Activated CD8-positive, alpha-beta memory T cell treated with anti-CD3 and anti-CD28 coated beads, Interleukin-2, amount 10 ng/mL, durations not matched to agents 7 days and 5 days (primary cell): ENCODE measurements at places on chromosomes 3 and 15. TPM values are rescaled to one million over a fixed set of nuclear protein-coding genes. Genes with fewer than 3 reads are reported as not detected.

- DNase-seq = no peak
These were observed 26.0 kb downstream of the SORD start for GRCh38 chr15:45048794-45049631.

GRCh38 chr3:186772701-186773417 is 10.5 kb upstream of the EIF4A2 start:
- peak; percentile 88 for DNase-seq

SUCNR1 gene
- total RNA-seq = not detected

PFN2 gene
- total RNA-seq = 1.1 TPM

DNA sequence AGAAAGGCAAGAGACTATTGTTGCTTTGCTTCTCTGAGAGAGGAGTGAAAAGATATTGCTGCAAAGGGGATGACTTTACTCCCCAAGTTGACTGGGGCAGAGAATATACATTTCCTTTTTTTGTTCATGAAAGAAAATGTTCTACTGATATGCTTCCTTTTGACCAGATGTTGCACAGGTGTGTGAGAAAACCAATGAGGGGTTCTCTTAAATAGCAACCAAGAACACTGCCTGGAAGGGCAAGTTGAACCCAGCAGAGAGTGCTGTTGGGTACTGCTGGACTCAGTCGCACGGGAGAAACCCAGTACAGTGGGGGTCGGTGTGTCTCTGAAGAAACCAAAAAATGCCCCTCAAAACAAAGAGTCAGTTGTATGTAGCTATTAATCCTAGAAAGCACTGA is 101.2 kb downstream of the CHST2 start:
- no peak for DNase-seq

TMEM108 gene
- total RNA-seq = not detected

PARP15 gene
- total RNA-seq = 36.1 TPM

GRCh38 chr3:114550165-114550564 is 256.3 kb downstream of the TIGIT start:
- DNase-seq = no peak

MAGI1 gene
- 4.3 TPM for total RNA-seq

GRCh38 chr15:99095626-99096025 is 9.3 kb upstream of the SYNM start:
- DNase-seq = no peak

HYKK gene
- 1.7 TPM for total RNA-seq

TTC21A gene
- total RNA-seq = 1.9 TPM

DNA sequence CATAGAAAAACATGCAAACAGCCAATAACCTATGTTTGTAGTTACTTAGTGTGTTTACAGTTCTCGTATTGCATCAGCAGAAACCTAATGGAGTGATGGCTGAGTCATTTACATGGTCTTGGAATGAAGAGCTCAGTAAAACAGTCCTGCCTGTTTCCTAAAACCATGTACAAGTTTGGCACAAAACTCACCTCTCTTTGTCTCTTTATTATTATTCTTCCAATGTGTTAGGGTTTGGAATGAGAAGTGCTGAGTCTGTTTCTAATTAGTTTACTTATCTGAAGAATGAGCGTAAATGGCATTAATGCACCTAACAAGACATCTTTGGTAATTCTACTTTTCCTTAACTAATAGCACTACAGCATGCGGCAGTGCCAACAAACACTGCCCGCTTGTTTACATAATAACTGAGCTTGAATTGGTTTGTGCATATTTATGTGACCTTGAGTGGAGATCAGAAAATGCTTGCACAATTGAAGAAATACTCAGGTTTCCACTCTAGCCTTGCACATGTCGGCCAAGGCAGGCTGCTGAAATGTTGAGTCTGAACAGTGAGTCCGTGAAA is 385.4 kb upstream of the SEMA6D start:
- no peak for DNase-seq

DNA sequence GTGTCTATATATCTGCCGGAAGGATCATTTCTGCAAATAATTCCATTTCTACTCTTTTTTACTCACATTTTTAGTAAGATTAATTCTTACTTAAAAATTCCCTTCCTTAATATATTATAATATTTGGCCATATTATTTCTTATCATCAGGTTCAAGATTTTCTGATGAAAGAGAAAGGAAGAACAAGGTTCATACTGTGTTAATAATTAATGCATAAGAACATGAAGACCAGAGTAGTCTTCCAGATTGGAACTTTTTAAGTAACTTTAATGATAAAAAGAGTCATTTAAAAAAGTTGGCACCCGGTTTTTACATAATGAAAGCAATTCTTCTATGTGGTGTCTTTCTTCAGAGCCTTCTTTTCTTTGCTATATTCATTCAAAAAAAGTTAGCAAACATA is 590 bp downstream of the ACKR4 start:
- DNase-seq = no peak

DNA sequence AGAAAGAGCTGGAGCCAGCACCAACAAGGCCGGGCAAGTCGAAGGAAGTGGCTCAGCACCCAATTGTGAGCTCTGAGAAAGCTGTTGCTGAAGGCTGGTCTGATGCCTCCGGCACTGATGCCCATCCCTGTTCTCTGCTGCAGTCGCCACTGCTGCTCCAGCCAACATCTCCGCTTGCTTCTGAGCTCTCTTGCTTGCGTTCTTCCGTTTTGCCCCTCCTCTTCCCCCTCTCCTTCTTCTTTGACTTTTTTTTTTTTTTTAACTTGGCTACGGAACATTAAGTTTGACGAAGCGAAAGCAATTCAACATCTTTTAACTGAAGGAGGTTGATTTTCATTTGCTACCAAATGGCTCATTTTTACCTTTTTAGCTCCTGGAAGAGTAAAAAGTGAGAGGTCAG is 442.9 kb downstream of the MCTP2 start:
- no peak for DNase-seq
